ENCODE measurements at places on chromosomes 1 and 21.

GRCh38 chr1:155141749-155142148, 1.4 kb upstream of the DPM3 start:
- no peak overlapping the region for H3K4me3 ChIP-seq
- H3K36me3 ChIP-seq: peaks cover 16% of the 10 kb centered on the region
- no peak for DNase-seq
- no peak overlapping the region for H3K27ac ChIP-seq

DNA sequence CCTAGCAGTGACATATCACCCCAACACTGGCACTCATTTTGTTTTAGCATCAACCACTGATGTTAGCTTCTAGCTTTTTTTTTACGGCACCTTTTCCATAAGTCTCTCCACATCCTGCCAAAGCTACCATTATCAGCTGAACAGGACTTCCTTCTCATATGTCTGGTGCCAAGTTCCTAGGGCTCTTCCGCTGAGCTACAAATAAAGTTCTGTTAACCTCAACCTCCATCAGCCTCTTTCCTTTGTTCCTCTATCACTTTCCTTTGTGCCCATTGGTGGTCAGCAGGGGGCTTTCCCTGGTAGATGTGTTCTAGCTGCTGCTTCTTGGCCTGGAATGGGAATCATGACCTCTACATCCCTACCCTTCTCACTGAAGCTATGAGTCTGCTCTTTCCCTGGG, 163.8 kb downstream of the FAF1 start:
- H3K4me3 ChIP-seq: no peak overlapping the region
- no peaks in the 10 kb centered on the region for H3K4me1 ChIP-seq
- DNase-seq: no peak
- no peaks in the 10 kb centered on the region for H3K27me3 ChIP-seq

DNA sequence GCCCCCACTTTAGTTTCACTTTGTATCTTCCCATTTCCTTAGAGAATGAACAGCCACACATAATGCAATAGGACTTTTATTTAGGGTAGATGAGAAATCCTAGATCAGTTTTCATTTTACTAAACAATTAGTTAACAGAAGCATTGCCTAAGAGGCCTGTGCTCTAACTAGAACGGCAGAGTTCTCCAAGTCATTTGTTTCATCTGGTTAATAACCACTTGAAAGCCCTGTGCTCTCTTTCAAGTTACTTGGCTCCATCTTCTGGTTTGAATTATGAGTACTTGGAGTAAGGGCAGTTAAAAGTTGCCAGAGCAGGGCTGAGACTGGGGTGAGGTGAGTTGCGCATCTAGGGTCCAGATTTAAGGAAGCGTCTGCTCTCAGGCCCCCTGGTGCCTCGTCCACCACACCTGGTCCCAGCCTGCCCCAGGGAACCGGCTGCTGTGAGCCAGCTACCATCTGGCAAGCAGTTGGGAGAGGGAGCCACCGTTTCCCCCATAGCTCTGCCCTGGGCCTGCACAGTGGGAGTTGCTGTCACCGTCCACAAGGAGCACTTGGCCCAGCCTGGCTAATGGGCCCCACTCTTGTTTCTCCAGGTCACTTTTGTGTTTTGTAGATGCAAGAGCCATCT, 18.1 kb upstream of the SLC44A3 start:
- peak overlapping the region; percentile 56 for H3K4me3 ChIP-seq
- H3K27ac ChIP-seq: peak overlapping the region; percentile 37
- no peaks in the 10 kb centered on the region for H3K36me3 ChIP-seq
- no peaks in the 10 kb centered on the region for H3K27me3 ChIP-seq

- H3K4me1 ChIP-seq: no peaks in the 10 kb centered on the region
- H3K27me3 ChIP-seq: peaks cover 58% of the 10 kb centered on the region
- H3K36me3 ChIP-seq: no peaks in the 10 kb centered on the region
- H3K4me3 ChIP-seq: no peak within 1 kb of the TSS
Observed at GRCh38 chr1:207495801-207496792, at the start of gene CR1. Gene CR1 (plus strand): TSS chr1:207496157. CDS start chr1:207496268, 111 bp downstream.

All from keratinocyte (primary cell).